ENCODE measurements at places on chromosomes 11 and 22.

GRCh38 chr22:43476341-43476740 is 64.5 kb downstream of the MPPED1 start:
- H3K27me3 ChIP-seq, result peaks cover 4% of the 10 kb centered on the region
- no peak for DNase-seq
- no peaks in the 10 kb centered on the region for H3K36me3 ChIP-seq
- H3K27ac ChIP-seq, result no peak overlapping the region
- H3K4me1 ChIP-seq, result no peaks in the 10 kb centered on the region

DNA sequence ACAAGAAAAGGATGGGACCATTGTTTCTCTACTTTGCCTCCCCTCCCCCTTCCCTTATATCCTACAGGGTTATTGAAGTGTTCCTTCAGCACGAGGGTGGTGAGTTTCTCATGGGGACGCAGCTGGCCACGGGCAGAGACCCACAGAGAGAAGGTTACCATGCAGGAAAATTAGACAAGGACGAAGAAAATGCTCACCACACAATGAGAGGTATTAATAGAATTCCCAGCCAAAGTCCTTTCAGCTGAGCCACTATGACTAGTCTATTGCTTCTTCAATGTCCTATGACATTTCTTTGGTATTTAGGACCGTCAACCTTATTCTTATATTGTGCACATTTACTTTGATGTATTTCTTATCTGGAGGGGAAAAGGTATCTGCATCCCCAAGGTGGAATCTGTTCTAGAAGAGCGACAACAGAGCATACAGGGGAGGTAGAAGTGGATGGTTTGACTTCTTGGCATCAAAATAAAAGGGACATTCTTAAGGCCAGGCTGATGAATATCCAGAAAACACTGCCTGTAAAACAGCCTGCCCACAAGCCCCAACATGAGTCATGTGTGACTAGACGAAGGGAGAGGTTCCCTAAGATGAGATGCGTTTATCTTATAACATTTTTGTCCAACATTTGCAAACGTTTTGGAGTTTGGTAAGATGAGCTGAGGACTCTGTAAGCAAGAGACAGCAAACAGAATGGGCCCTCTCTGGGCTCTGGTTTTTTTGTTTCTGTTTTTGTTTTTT is 209.8 kb upstream of the NARS2 start:
- H3K4me3 ChIP-seq, result no peak overlapping the region
- peaks cover 27% of the 10 kb centered on the region for H3K27me3 ChIP-seq
- no peak overlapping the region for H3K27ac ChIP-seq

- H3K36me3 ChIP-seq, result no peaks in the 10 kb centered on the region
- H3K27me3 ChIP-seq, result no peaks in the 10 kb centered on the region
- no peak for DNase-seq
- H3K27ac ChIP-seq, result no peak overlapping the region
- no peaks in the 10 kb centered on the region for H3K4me1 ChIP-seq
- no peak overlapping the region for H3K4me3 ChIP-seq
These were observed 13.6 kb upstream of the SLC25A18 start for GRCh38 chr22:17549655-17550054.

DNA sequence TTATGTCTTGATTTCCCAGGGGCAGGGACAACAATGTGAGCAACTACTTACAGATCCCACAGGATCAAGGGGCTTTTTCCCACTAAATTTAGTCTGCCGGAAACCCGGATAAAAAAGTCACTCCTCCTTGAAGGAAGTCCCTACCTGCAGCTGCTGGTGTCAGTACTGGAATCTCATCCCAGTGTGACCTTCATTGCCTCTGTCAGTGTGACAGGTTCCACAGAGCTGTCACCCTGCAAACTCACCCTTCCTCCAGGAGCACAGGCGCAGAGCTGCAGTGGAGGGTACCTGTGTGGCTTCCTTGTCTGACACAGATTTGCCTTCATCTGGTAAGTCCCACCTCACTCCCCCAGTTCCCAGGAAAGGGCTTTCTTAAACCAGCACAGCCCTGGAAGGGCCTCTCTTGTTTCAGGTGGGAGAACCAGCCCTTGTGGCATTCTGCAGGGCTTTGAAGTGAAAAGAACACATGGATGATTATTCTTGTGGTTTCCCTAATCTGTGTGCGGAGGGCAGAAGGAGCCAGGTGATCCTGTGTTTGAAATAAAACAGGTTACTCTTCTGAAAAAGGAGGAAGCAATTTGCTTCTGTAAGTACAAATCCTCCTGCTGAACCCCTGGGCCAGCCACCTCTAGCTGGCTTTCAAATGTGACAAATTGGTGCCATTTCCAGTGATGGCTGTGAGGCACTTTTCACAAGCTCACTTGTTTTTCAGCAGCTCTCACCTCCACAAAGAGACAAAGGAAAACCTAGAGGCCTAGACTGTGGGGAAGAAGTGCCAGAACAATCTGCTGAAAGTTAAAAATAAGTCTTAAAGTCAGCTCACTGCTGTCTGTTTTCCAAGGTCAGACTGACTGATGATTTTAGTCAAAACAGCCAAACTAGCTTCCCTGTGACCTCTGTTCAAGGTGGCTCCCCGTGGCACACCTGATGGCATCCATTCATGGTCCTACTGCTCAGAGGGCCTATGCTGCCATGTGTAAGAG is 9.2 kb upstream of the PRSS23 start:
- no peak overlapping the region for H3K27ac ChIP-seq
- H3K4me1 ChIP-seq, result peaks cover 6% of the 10 kb centered on the region
- H3K27me3 ChIP-seq, result no peaks in the 10 kb centered on the region
- no peak overlapping the region for H3K4me3 ChIP-seq

- no peak overlapping the region for H3K27ac ChIP-seq
- DNase-seq, result no peak
- H3K36me3 ChIP-seq, result no peaks in the 10 kb centered on the region
- no peak overlapping the region for H3K4me3 ChIP-seq
- H3K27me3 ChIP-seq, result no peaks in the 10 kb centered on the region
These were observed 335.6 kb upstream of the LRRC4C start for GRCh38 chr11:41795004-41795403.

GRCh38 chr22:19849835-19850762 is 4.6 kb downstream of the GNB1L start:
- peaks cover 32% of the 10 kb centered on the region for H3K36me3 ChIP-seq
- H3K4me1 ChIP-seq, result peaks cover 4% of the 10 kb centered on the region
- H3K27me3 ChIP-seq, result no peaks in the 10 kb centered on the region
- no peak overlapping the region for H3K4me3 ChIP-seq
- H3K27ac ChIP-seq, result peak overlapping the region; percentile 28

Measured in A673 (cell line).